ENCODE measurements at places on chromosomes 7 and 10.
A peak's percentile ranks its signal among the peaks of the same experiment; 100 is the strongest.

DNA sequence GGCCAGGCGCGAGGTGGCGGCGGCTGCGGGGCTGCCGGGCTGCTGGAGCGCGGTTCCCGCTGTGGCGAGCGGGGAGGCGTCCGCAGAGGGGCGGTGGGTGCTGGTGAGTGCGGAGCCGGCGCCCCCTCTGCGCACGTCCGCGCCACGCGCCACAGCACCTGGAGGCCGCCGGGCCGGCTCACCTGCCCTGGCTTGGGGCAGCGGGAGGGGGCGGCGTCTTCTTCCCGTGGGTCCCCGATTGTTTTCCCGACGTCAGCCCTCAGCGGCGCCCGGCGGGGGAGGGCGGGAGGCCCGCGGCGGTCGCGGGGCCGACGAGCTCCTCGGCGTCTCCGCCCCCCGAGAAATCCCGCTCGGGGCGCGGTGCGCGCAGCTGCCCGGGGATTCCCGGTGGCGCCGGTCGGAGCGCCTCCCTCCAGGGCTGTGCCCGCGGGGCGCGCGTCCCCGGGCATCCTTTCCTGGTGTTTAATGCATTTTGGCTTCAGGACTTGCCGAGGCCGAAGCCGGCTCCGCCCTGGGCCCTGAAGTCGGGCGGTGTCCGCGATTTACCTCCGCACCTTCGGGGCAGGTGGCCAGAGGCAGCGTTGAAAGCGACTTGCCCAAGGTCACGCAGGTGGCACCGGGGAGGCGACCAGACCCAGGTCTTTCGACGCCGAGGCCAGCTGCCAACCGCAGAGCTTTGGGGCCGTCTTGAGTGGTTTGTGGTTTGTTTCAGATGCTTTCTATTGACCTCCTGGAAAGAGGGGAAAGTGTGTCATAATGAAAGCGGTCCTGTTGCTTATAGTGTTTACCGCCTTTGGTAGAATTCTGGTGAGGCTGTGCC lies 561 bp downstream of the PLEKHA1 start:
- peak; percentile 77 for DNase-seq

- DNase-seq: peak; percentile 98
Measured at GRCh38 chr7:33933611-33934281, 28.4 kb downstream of the BMPER start.

GRCh38 chr7:151923097-151923876 lies 33.0 kb upstream of the GALNTL5 start:
- DNase-seq: peak; percentile 17

DNA sequence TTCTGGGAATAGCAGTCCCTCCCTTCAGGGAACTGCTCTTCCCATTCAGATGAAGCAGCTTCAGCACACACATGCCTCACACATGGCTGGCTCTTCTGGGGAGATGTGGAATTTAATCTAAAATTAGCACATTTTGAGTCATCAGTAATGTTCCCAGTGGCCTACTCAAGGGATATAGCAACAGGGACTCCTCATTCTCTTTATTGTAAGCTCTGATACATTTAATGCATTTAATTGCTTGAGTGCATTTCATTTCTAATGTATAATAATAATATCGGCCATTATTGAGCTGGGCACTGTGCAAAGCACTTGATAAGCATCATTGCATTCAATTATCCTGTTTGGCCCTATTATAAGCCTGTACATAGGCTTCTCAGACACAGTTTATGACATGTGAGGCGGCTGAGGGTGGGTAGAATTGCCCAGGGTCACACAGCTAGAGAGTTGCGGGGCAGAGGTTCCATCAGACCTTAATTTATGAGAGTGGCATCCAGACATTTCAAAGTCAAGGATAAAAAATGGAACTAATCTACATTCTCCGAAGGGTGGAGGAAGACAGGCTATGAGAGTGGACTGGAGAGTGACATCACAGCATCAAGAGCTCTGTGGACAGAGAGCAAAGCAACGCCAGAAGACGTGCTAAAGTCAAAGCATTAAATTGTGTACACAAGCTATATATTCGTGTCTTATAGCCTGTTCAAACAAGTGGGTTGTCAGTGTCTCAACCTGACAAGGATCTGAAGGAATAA lies 76.8 kb downstream of the LANCL2 start:
- peak; percentile 90 for DNase-seq

DNA sequence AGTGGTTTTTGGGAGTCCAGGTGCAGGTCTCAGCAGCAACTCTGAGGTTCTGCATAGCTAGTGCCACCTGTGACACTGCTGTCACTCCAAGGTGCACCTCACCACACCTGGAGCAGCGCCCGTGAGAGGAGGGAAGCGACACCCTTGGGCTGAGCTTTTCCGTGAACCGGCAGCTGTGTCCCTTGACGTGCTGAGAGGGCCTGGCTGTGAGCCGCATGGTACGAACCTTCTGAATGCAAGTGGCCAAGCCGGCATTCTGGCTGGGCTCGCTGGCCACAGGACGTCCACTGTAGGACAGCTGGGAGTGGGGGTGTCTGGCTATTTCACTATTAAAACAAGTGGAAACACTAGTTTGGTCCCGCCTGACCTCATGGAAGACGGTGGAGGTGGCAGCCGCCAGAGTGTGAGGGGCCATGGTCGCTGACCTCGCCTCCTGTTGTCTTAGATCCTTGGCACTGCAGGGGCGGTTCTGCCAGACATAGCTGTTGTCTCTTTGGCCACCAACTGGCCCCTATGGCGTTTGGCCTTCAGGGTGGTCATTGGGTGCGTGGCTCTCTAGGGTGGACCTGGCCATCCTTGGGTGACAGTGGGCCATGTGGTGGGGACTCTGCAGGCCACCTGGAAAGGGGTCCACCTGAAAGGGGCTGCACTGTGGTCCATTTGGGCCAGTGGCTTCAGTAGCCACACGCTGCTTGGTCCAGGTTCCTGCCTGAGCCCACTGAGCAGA lies 12.9 kb downstream of the INPP5A start:
- DNase-seq: no peak

GRCh38 chr7:43041724-43042123 lies 70.7 kb upstream of the HECW1 start:
- no peak for DNase-seq

- no peak for DNase-seq
Measured at GRCh38 chr10:3169673-3170072, 2.9 kb downstream of the PITRM1 start.

DNA sequence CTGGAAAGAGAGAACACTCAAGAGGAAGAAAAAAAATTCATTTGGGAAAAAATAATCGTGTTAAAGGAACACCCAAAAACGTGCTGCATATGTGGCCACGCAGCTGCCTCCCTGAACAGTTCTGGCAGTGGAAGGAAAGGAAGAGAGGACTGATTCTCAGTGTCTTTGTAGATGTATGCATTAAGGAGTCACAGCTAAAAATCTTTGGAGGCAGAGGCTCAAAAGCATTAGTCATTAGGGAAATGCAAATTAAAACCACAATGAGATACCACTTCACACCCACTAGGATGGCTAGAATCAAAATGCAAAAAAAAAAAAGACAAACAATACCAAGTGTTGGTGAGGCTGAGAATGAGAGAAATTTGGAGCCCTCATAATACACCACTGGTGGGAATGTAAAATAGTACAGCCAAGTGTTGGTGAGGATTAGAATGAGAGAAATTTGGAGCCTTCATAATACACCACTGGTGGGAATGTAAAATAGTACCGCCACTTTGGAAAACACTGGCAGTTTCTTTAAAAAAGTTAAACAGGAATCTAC lies 134.7 kb downstream of the SLIT1 start:
- DNase-seq: no peak

DNA sequence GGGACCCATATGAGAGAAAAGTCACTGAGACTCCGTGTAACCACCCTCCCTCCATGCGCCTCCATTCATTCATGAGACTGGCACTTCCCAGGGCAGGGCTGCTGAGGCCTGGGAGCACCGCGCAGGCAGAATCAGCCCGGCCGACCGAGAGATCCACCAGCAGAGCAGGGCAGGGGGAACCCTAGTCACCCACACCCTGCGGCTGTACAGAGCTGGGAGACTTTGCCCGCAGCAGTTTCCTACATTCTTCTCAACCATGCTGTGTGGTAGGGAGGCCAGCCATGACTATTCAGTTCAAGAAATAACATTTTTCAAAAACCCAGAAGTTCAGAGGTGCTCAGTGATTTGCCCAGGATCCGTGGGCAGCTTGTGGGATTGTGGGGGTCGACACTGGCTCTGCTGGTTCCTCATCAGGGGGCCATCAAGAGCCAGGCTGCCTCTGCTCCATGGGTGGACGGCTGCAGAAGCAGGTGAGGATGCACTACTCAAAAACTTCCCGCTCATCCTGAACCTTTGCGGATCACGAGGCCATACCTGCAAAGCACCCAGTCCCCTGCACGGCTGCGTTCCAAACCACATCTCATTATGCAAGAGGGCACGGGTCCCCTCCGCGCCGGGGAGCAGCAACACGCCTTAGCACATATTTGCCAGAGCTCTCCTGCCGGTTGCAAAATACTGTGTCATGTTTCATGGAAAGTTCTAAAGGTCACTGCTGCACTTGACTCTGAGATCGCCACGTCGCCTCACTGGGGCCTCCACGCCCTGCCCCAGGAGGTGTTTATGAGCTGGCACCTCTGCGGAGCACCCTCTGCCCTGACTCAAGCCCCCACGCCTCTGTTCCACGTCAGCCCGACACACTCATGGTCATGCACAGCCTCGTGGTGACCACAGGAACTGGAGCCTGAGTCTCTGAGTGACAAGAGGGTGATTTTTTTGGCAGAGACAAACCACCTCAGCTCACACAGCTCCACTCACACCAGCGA lies 132.0 kb downstream of the PRKAG2 start:
- DNase-seq: peak; percentile 98

DNA sequence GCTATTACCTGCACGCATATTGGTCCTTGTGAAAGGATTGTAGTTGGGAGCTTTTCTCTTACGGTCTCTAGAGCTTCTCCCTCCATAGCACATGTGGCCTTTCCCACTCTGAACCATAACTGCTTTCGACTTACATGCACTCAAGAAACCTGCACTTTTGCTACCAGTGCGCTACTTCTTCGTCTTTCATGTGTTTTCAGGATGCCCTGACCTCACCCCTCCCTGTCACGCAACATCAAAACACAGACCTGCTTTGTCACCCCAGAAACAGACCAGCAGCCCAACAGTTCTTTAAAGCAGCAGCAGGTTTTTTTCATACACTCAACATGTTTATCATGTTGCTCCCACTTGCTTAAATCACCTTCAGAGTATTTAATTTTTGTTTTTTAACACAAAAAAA lies 243.5 kb upstream of the TCF7L2 start:
- no peak for DNase-seq

DNA sequence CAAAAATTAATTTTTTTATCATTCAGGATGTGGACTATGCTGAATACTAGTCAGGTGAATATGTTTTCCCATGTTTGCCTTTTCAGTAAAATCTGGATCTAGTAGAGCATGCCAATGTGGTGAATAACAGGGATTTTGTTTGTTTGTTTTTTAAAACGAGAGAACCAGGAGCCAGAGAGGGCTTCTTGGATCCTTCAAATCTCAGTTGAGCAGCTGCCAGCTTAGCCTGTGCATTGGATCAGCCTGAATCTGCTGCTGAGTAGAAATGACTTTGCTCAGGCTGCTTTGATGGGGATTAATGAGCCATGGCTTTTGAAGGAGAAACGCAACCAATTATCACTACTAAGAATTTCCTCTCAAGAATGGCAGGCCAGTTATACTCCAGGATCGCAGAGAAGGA lies 493.8 kb downstream of the ARL4A start:
- DNase-seq: no peak

DNA sequence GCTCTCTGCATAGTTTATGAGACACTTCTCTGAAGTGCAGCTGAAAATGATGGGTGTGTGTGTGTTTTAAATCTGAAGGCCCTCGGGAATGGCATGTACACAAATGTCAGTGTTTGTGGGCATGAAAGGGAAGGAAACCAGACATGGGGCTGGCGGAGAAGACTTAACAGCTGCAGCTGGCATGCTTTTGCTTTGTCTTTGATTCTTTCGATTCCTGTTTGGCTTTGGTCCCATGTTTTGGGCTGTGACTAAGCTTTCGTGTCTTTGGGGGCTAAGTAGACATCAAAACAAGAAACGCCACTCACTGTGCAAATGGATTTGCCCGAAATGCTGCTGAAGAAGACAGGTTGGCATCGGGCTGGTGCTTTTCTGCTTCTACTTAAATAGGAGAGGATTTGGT lies 179.3 kb downstream of the PFKFB3 start:
- peak; percentile 40 for DNase-seq

DNA sequence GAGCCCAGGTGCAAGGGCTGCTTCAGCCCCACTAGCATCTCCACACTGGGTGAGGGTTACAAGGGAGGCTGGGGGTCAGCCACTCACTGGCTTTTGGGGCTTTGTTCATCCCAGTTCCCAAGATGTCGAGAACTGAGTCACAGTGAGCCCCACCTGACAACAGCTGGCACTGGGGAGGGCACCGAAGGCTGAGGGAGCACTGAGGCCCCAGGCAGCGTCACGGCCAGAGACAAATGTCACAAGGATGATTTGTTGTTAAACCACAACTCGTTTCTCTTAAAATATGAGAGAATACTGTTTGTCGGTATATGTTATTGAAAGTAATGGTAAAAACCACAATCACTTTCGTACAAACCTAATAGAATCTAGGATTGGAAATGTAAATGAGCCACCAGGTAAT lies 219.9 kb downstream of the CELF2 start:
- DNase-seq: no peak

- DNase-seq: no peak
Measured at GRCh38 chr7:37483627-37484026, 35.0 kb upstream of the ELMO1 start.

DNA sequence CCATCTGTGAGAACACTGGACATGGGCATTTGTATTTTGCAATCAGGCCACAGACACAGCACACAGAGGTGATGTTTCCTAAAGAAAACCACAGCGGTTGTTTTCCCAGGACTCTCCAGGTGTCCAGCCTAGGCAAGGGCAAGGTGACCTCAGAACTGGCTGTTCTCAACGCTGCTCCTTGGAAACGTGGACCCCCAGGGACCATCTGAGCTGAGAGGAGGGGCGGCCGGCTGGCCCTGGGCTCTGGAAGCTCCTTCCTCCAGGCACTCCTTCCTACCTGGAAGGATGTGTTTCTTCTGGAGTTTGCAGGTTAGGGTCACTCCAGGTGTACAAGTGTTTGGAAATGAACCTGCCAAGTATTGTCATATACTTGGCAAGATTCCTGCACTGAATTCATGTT lies 103.1 kb downstream of the ADARB2 start:
- DNase-seq: no peak

Measured in GM23248 (cell line).